ENCODE measurements at places on chromosomes 4 and X.
A peak's percentile ranks its signal among the peaks of the same experiment; 100 is the strongest.

DNA sequence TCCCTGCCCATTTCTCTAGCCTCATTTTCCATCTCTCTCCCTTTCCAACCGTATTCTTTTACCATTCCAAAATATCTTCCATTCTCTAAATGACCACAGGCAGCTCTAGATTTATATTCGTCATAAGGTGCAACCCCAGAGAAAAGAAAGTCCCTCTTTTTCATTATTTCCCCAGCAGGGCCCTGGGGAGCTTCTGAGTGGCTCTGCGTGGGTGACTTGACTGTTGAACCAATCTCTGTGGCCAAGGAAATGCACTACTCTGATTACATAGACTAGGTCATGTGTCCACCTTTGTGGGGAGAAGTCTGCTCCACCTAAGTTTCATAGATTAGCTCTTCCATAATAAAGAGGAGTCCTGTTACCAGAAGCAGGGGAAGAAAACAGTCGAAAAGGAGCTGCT is 51.4 kb downstream of the ATOH1 start:
- no peak for DNase-seq

GRCh38 chr4:129327637-129328036 is 231.7 kb downstream of the C4orf33 start:
- DNase-seq = no peak

DNA sequence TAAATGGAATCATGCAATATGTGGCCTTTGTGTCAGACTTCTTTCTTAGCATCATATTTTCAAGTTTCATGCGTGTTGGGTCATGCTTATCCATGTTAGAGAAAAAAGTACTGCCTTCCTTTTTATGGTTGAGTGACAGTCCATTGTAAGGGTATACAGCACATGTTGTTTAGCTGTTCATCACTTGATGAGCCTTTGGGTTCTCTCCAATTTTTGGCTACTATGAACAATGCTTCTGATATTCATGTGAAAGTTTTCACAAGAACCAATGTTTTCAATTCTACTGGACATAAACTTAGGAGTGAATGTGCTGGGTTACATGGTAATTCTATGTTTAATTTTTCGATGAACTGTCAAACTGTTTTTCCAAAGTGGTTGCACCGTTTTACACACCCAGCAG is 28.1 kb upstream of the LNX1 start:
- DNase-seq = no peak

DNA sequence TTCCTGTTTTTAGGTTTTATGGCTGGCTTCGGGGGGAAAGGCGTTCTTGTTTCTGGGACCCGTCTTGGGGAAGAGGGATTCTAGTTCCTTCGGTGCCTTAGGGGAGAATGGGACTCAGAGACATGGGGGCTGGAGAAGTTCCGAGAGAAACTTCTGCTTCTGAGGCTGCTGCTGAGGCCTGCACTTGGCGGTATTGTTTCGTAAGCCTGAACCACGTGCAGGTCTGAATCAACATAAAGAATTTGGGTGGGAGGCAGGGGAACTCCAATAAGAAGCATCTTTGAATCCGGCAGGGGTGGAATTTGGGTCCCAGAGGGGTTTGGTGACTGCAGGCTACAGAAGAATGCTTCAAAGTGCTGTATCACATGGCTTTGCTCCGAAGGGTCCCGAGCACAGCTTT is 15.1 kb downstream of the XG start:
- no peak for DNase-seq

GRCh38 chrX:21289232-21289631 is 85.0 kb upstream of the CNKSR2 start:
- DNase-seq = no peak

GRCh38 chr4:168841000-168841671 is 168.9 kb downstream of the CBR4 start:
- DNase-seq = no peak

DNA sequence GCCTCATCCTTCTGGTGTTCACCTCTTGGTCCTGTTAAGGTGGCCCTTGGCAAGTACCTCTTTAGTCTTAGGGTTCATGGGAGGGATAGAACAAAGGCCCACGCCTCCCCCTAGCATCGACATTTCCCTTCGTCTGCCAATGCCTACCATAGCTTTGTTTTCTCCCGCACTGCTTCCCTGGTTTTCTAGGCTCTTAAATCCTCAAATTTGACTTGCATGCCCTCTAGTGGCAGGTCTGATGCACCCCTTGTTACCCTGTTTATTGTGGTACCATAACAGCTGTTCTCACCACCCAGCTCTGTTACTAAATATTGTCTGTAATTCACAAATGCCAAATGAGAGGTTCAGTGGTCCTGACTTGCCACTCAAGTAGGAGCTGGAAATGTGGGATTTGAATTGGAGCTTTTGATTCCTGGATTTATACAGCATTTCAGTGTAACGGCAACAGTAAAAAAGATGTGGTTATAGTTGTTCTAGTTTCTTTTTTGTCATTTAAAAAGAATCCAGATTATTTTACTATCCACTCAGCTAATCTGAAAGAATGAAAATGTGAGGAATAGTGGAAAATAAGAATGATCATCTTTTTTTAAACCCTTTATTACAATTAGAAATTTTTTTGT is 100.1 kb downstream of the REPS2 start:
- peak; percentile 6 for DNase-seq

GRCh38 chrX:86148594-86148993 is 343 bp downstream of the DACH2 start:
- no peak for DNase-seq

GRCh38 chr4:128107766-128108165 is 46.7 kb downstream of the LARP1B start:
- DNase-seq = no peak

- no peak for DNase-seq
Observed at GRCh38 chrX:79721234-79721633, 293.3 kb upstream of the TBX22 start.

DNA sequence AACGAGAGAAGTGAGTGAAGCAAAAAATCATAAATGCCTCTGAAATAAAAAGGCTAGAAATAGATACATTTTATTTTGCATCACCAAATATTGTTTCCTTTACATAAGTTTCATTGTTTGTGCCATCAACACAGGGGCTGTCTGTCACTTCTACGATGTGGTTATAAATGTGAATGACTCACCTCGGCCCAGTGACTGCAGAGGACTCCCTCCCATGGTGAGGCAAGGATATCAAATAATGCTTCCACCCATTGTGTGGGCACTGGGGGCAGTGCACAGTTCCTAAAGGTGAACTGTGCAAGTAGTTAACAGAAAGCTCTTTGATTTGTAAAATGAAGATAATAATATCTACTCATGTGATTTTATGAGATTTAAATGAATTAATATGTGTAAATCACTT is 230.3 kb upstream of the NEIL3 start:
- no peak for DNase-seq

- no peak for DNase-seq
Observed at GRCh38 chrX:107787827-107788226, 10.3 kb downstream of the NCBP2L start.
